ENCODE measurements at places on chromosomes 7 and 10.

DNA sequence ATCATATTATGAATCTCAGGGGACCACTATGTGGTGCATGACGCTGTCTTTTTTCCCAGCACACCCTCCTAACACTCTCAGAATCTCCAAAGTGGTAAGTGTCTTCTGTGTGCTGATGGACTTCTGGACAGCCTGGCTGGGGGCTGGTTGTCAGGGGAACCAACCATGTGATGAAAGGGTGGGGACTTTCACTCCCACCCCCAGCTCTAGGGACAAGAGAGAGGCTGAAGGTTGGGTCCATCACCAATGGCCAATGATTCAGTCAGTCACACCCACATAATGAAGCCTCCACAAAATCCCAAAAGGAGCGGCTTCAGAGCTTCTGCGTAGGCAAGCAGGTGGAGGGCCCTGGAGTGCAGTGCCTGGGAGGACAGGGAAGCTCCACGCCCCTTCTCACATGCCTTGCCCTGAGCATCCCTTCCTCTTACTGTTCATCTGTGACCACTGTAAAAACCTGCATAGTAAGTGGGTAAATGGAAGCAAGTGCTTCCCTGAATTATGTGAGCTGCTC is 44.6 kb downstream of the RASGEF1A start:
- no peak for DNase-seq

- no peak for DNase-seq
Observed at GRCh38 chr7:131038153-131038552, 289.5 kb upstream of the MKLN1 start.

GRCh38 chr7:157408258-157409101 is 71.7 kb downstream of the DNAJB6 start:
- no peak for DNase-seq

DNA sequence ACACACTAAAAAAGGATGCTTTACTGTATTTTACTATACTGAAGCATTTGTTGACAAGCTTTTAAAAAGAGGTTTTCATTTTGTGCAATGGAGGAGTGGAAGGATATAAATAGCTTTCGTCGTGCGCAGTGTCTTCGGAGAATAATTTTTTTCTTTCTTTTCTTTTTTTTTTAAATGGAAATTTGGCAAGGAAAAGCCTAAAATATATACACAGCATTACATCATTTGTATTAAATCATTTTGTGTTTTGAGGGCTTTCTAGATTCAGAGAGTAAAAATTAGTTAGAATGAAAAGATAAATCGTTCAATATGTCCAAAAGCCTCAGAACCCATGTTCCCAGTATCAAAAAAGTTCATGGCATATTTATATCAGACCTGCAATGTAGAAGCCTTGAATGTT is 150.2 kb upstream of the FERD3L start:
- DNase-seq: no peak

GRCh38 chr7:25134358-25135010 is 9.4 kb upstream of the CYCS start:
- DNase-seq: no peak

DNA sequence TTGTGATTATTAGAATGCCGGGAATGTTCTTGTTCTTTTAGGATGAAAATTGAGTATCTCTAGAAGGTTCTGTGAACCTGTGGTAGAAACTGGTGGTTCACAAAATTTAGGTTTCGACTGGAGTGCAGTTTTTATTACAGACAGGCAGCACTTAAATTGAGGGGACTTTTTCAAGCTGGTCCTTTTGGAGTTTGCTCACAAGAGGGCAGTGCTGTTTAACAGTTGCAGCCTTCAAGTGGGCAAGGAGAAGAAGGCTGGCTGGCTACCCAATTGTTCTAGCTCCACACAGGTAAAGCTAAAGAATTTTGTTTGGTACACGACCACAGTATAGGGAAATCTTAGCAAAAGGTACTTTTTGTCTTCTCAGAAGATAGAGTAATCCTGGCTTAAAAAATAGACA is 233.6 kb downstream of the SNX13 start:
- DNase-seq: no peak

DNA sequence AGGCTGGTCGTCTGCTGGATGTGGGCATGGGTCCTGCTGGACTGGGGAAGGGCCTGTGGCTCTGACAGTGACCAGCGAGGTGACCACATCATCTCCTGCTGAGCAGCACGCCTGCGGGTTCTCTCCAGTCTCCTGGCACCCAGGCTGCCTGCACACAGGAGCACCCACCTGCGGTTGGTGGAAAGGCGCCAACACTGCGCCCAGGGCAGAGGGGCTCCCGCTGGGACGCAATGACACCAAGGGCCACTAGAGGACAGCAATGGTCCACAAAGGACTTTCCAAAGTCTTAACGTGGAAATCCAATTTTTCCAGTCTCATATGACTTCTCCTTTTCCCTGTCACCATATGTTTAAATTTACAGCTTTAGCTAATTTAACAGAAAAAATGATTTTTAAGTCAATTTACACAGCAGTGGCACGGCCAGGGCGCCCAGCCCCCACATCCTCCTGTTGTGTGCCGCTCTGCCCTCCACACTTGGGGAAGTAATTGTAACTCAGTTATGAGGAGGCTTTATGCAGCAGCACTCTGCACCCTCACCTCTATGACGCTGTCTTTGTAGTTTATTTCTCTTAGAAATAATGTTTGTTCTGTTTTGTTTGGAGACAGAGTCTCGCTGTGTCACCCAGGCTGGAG is 38.1 kb downstream of the CFAP46 start:
- DNase-seq: no peak

DNA sequence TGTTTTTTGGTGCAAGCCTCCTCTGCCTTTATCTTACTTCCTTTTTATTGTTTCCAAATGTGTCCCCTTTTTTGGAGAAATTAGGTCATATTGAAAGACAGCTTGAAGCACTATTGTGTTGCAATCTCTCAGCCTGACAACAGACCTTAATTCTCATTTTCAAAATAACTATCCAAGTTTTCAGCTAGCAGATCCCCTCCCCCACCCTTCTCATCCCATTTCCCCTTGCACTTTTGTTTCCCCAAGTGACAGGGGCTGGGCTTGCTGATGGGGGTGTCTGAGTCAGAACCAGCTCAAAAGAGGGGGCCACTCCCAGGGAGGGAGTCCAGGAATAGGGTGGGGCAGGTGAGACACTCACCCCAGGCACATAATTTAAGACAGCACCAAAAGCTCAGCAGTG is 75.3 kb downstream of the MKI67 start:
- DNase-seq: no peak

GRCh38 chr10:13117841-13118783 is 18.1 kb downstream of the OPTN start:
- no peak for DNase-seq

DNA sequence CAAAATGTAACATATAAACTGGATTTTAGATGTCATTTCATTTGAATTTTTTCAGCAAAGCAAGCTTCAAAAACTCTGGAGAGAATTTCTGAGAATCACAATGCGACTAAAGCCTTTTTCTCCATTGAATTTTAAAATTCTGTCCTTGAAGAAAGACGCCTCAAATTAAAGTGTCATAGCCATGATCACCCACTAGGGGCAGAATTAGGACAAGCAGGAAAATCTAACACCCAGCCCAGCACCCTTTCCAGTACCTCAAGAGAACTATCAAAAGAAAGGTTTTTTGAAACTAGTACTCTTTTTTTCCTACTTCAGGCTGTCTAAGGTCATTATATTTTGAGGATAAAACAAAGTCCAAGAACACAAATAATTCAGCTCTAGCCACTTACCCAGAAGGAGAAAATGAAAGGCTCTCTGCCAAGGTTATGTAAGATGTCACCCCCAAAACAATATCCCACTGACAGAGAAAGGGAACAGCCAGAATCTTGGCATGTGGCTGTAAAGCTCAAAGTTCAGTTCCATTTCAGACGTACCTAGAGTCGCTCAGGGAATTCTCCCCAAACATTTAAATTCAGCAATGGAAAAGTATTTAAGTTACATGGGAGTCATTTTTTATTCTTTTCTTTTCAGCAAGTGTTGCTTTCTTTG is 299.4 kb downstream of the SNX13 start:
- DNase-seq: no peak

GRCh38 chr7:16916105-16916639 is 34.4 kb upstream of the AGR3 start:
- DNase-seq: no peak

GRCh38 chr7:6436385-6436685 is 11.4 kb downstream of the DAGLB start:
- DNase-seq: no peak

GRCh38 chr7:139915268-139915863 is 86.3 kb downstream of the TBXAS1 start:
- DNase-seq: no peak

- no peak for DNase-seq
Observed at GRCh38 chr7:42226354-42226941, 10.6 kb downstream of the GLI3 start.

- DNase-seq: no peak
Observed at GRCh38 chr7:46811529-46811928, 770.4 kb downstream of the TNS3 start.

DNA sequence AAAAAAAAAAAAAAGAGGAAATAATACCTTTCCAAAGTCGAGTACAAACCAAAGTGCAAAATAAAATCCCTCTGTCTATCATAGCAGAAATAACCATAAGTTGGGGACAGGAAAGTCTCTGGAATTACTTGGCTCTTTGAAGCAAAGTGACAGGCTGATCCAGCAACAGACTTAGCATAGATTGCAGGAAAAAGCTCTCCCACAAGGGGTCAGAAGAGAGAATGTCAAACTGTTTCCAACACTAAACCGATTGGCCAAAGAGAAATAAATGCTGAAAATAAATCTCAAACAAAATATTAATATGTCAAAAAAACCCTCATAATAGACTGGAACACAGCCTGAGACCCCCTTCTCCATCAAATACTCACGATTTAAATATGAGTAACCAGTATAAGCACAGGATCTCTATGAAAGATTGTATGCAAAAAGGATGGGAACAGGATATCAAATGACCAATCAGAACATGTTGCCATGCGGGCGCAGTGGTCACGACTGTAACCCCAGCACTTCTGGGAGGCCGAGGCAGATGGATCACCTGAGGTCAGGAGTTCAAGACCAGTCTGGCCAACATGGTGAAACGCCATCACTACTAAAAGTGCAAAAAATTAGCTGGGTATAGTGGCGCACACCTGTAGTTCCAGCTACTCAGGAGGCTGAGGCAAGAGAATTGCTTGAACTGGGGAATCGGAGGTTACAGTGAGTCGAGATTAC is 1000.7 kb upstream of the LRRN3 start:
- DNase-seq: no peak

DNA sequence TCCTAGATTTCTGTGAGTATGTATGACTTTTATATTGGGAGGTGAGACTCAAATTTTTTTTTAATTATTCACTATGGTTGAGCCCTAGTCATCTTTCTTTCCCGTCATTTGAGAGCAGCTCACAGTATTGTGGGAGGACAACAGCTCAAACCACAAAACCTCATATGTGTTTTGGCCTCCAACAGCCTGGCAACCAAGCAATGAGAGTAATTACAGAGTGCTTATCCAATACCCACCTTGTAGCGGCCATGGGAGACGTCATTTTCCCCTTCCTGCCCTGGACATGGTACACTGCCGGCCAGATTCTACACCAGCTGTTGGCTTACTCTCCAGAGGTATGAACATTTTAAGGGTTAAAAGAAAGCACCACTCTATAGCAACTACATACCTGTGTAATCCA is 49.1 kb downstream of the DOCK4 start:
- no peak for DNase-seq

DNA sequence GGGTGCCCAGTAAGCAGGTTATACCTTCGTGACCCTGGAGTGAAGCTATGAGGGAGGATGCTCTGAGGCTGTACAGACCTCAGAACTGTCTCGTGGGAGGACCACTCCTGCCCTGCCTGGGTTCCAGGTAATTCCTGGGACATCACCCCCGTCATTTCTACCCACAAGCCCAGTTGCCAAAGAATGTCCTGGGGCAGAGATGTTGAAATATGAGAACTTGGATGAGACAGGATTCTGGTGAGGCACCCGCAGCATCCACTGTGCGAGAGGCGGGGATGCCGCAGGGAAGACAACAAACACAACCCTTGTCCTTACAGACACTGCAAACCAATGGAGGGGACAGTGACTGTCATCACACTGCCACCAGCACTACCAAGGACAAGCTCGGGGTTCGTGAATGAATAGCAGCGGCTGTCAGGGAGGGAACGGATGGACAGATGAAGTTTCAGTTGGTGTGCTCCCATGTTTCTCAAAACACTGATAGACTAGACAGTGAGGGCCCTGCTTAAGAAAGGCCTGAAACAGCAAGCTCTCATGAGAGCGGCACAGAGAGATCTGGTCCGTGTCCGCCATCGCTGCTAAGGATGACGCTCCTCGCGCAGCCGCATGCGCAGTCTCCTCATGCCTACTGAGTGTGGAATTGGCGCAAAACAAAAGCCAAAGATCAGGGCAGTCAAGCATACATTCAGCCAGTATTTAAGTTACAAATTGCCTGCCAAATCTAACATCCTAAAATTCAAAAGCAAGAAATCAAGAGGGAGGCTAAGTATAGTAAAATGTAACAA is 82.0 kb upstream of the RHEB start:
- no peak for DNase-seq

DNA sequence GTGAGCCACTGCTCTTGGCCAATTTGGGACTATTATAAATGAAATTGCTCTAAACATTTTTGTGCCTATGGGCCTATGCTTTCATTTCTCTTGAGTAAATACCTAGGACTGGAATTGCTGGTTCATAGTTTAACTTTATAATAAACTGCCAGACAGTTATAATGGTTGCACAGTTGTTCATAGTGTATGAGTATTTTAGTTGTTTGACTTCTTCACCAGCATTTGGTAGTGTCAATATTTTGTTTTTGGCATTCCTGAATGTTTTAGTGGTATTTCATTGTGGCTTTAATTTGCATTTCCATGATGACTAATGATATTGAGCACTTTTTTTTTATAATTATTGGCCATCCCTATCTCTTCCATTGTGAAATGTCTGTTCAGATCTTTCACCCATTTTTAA is 29.5 kb downstream of the PLEKHA8 start:
- no peak for DNase-seq

DNA sequence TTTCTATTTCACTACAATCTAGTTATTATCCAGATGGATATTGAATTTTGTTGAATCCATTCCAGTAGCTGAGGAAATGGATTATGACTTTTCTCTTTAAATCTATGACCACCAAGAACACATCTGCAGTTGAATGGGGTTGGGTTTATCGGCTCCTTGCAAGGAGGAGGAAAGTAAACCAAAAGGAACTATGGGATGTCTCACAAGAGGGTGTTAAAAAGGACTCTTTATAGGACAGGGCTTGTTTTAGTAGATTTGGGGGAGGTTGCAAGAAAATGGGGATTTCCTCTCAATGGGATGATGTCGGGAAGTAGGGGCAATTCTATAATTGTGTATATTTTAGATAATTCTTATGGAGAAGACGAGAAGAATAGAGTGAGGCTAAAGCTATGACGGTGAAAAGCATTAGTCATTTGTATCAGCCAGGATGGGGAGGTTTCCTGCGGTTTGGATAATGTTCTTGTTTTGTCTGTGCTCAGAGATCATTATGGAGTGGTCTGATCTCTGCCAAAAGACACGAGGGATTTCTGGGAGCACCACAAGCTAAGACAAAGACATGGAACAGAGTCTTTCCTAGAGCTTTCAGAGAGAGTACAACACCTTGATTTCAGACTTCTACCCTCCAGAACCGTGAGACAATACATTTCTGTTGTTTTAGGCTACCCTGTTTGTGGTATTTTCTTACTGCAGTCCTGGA is 5.3 kb upstream of the LRRC61 start:
- no peak for DNase-seq

GRCh38 chr10:4196183-4196582 is 411.2 kb upstream of the KLF6 start:
- DNase-seq: no peak
